C1 segment of cervical spinal cord (tissue), 14 donors: ENCODE measurements at places on chromosomes 2 and 18.

DNA sequence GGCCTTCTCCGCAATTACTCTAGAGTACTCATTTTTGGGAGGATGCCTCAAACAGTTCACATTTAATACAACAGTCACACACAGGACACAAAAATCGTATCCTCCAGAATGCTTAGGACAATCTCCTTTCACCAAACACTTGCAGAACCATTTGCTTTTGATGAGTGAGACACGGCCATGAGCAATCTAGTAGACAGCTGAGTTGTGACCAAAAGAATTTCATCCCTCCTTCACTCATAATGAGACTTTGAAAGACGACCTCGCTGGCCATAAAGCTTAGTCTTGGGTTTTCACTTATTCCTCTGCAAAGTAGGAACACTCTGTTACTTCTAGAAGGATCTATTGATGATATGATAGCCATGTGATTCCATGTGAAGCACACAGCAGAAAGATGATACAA lies 87.5 kb upstream of the SLC35G4 start:
- no peak for DNase-seq

- DNase-seq, result no peak
These were observed 87.0 kb downstream of the WDR7 start for GRCh38 chr18:56738184-56738583.

DNA sequence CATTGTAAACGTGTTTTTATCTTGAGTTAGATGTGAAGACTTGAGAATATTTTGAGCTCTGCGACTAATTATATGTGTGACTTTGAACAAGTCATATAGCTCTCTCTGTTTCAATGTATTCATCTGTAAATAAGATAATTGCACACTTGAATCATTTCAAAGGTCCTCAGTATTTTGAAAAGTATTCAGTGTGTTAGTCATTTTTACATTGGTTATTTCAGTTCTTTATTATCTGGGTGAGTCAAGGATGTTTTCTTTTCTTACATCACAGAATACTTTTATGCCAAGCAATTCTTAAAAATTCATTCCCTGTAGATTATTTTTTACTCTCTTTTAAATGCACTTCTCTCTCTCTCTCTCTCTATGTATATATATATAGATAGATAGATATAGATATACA lies 1098.0 kb upstream of the ZEB2 start:
- no peak for DNase-seq

GRCh38 chr18:48452861-48453323 lies 43.7 kb upstream of the ZBTB7C start:
- no peak for DNase-seq

DNA sequence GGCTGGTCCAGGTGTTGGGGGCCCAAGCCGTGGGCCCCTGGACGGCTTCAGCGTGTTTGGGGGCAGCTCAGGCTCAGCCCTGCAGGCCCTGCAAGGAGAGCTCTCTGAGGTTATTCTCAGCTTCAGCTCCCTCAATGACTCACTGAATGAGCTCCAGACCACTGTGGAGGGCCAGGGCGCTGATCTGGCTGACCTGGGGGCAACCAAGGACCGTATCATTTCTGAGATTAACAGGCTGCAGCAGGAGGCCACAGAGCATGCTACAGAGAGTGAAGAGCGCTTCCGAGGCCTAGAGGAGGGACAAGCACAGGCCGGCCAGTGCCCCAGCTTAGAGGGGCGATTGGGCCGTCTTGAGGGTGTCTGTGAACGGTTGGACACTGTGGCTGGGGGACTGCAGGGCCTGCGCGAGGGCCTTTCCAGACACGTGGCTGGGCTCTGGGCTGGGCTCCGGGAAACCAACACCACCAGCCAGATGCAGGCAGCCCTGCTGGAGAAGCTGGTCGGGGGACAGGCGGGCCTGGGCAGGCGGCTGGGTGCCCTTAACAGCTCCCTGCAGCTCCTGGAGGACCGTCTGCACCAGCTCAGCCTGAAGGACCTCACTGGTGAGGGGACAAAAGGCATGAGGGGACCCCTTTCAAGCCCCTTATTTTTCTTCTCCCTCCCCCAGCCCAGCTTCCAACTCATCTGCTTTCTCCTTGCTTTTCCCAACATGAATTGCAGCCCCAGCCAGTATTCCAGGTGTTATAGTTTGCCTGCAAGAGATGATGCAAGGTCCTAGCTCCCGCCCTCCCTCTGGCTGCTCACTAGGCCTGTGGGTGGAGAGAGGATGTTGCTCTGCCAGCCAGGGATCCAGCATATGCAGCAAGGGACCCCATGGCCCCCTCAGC lies 2.9 kb upstream of the KHK start:
- DNase-seq, result no peak

DNA sequence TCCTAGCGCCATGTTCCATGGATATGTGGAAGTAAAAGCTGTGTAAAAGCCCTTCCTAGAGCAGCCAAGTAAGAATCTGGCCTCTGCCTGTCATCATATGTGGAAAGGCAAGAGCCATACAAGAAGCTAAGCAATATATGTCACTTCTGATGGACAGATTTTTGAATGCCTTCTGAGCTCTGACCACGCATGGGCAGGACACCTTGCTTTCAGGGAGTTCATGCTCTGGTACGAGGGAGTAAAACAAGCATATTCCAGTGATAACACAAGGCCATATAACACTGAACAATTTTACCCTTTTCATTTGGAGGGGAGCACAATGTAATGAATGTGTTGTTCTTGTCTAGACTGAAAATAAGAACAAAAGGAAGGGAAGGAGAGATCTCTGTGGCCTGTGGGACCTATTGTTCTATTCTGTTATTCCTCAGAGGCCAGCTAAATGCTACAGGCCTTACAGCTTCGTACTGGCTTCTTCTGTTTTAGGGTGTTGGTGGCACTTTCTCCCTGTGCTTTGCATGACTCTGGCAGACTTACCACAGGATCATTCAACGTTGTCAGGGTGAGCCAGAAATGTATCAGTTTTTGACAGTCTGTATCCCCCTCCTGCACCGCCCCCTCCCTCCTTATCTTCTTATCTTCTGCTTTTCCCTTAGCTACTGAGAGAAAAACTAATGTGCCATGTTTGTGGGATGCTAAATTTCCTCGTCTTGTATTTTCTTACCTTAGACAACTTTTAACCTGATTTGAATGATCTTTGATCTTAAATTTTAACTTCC lies 99.5 kb downstream of the MAP4K4 start:
- DNase-seq, result no peak

GRCh38 chr2:6510532-6510931 lies 355.2 kb downstream of the CMPK2 start:
- DNase-seq, result no peak

DNA sequence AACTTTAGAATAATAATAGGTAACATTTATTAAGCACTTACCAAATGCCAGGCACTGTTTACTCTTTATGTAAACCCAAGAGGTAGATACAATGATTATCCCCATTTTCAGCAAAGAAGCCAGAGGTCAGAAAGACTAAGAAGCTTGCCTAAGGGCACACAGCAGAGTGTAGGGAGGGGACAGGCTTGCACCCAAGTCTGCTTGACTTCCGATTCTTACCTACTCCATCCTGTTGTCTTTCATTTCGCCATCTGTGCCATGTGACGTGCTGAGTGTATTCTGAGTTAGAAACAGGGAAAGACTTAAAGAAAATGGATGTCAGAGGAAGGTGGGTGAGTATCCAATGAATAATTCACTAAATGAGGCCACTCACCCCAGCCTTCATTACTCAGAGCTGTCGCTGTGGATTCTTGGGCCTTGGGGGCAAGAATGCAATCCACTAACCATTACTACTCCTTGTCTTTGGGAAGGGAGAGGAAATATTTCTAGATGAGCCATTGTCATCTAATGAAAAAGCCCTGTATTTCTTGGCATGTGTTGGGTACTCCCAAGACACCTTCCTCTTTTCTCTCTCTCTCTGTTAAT lies 76.4 kb upstream of the BCL11A start:
- no peak for DNase-seq

GRCh38 chr2:84914334-84914733 lies 8.9 kb downstream of the TMSB10 start:
- no peak for DNase-seq

DNA sequence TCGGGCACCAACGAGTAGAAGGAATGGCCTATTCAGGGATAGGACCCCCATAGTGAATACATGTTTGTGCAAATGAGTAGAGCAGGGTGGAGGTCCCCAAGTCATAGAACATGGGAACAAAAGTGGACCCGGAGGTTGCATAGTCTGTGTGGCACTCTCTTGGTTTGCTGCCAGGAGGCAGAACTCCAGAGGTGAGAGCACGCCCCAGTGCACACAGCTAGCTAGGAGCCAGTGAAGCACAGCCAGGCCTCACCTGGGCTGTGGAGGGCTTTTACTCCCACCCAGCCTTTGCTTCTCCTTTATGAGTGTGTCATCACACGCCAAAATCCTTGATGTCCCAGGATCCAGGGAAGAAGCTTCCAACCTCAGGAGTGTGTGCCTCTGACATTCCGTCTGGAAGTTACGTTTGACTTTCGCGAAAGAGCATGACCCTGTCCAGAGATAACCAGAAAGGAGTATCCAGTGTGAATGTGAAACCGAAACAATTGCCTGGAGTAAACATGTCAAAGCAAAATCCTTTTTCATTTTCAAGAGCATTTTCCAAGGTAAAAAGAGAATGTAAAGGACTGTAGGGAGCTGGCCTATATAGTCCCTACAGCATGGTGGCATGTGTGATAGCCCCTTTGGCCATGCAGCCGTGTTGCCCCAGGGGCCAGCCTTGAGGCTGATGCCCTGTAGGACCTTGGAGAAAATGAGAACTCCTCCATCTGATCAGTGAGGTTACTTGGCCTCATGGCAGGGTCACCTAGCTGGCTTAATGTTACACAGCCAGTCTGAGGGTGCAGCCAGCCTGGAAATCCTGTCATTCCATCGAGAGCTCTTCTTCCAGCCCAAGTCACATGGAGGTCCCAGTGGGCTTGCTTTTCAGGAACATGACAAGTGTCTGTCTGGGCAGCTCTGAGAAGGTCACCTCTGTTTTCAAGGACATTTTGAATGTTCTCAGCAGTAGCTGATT lies 8.8 kb downstream of the TRIB2 start:
- no peak for DNase-seq

- DNase-seq, result no peak
These were observed 304.3 kb downstream of the CDCA7 start for GRCh38 chr2:173658946-173659371.

DNA sequence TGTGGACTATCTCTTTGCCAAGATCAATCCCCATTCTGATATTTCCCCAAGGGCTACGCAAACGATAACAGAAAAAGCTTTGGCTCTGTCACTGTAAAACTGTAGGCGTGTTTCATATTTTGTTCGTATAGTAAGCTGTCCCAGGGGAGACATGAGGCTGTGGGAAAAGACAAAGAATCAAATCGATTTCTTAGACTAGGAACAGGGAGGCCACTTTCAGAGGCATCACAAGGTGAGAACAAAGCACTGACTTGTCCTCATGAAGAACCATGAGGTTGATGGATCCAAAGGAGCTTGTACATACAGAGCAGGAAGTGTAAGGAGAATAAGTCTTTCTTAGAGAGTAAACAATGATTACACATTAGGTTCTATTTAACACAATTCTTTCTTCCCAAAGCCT lies 255.7 kb downstream of the HNMT start:
- DNase-seq, result no peak

- no peak for DNase-seq
These were observed 62.2 kb upstream of the SCYGR2 start for GRCh38 chr2:227536445-227536844.

- DNase-seq, result no peak
These were observed 1037.7 kb upstream of the SLC39A10 start for GRCh38 chr2:194619366-194619765.

- DNase-seq, result no peak
These were observed 256.5 kb downstream of the CDH20 start for GRCh38 chr18:61589724-61590065.

- DNase-seq, result no peak
These were observed 42.2 kb downstream of the UPP2 start for GRCh38 chr2:158143703-158144360.

GRCh38 chr2:150319085-150319484 lies 168.4 kb downstream of the RND3 start:
- no peak for DNase-seq

- DNase-seq, result no peak
These were observed 200.1 kb downstream of the MGAT5 start for GRCh38 chr2:134453973-134454372.

GRCh38 chr18:46060359-46060841 lies 11.7 kb downstream of the PSTPIP2 start:
- no peak for DNase-seq

- no peak for DNase-seq
These were observed 539.0 kb downstream of the SOX11 start for GRCh38 chr2:6231166-6231565.

GRCh38 chr2:97798416-97798815 lies 85.0 kb downstream of the ZAP70 start:
- DNase-seq, result no peak

DNA sequence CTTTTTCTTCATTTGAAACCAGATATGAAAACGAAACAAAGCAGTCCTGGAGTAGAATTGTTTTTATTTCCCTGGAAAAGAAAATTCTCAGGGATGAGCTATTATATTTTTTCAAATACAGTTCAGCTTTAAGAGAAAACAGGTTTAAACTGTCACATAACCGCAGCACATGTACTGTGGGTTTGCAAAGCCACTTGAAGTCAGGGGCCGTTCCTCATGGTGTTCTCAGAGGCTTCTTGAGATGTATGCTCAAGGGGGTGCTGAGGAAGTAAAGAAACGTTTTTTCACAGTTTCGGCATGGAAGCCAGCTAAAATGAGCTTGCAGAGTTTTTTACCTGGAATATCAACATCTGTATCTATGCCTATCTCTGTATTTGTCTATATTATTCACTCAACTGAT lies 225.3 kb downstream of the MC4R start:
- DNase-seq, result no peak

DNA sequence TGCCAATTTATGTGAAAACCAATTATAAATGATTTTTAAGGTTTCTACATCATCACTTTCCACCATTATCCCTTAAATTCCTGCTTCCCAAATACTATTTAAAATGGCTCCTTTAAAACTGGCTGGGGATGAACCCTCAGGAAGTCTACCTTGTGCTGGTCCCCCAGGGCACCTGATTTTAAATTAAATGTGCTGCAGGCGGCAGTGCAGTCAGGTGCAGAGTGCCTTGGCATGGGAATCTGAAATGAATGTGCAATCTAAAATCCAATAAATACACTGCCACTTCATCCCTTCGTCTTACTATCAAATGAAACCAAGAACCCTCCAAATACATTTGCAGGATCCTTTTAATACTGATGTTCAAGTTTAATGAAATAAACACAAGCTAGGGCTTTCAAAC lies 61.8 kb downstream of the C2orf76 start:
- DNase-seq, result no peak

DNA sequence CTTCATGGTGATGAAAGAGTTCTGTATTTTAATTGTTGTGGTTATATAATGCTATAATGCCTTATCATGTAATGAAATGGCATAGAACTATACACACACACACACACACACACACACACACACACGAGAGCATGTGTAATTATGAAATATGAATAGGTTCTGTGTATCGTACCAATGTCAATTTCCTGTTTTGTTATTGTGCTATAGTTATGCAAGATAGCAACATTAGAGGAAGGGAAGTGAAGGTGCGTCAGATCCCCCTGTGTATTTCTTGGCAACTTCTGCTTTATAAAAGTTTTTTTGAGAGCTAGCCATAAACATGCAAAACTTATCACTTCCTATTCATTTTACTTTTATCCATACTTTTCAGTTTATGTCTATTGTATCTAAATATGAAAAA lies 60.7 kb upstream of the ARHGAP15 start:
- DNase-seq, result no peak

- DNase-seq, result no peak
These were observed 42.1 kb downstream of the TGIF1 start for GRCh38 chr18:3491981-3492555.
